Heart left ventricle (tissue), 16 donors: ENCODE measurements at places on chromosomes 16 and 17. TPM values are rescaled to one million over a fixed set of nuclear protein-coding genes. Genes with fewer than 3 reads are reported as not detected.

GRCh38 chr17:60147553-60148223, 2.1 kb upstream of the CA4 start:
- H3K4me1 ChIP-seq, result peaks cover 27% of the 10 kb centered on the region
- DNase-seq, result no peak
- H3K27ac ChIP-seq, result no peak overlapping the region
- no peaks in the 10 kb centered on the region for H3K36me3 ChIP-seq
- H3K4me3 ChIP-seq, result no peak overlapping the region

- H3K4me1 ChIP-seq, result no peaks in the 10 kb centered on the region
- DNase-seq, result no peak
- no peaks in the 10 kb centered on the region for H3K36me3 ChIP-seq
- no peaks in the 10 kb centered on the region for H3K27me3 ChIP-seq
These were observed 118.3 kb downstream of the PARN start for GRCh38 chr16:14511800-14512135.

DNA sequence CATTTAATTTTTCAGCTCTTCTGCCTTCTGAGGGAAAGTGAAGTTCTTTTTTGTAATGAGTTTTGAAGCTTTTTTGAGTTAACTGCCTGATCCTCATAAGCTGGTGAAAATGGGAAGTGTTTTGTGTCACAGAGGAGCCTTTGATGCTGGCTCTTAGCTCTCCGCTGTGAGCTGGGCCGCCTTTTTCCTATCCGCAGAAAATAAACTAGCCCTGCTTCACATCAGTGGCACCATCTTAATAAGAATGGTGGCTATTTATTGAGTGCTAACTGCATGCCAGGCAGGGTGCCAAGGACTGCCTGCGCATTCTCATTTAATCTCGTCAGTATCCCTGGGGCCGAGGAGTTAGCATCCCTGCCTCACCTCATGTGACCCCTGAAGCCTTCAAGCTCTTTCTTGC, 309.0 kb downstream of the CPPED1 start:
- H3K27ac ChIP-seq, result no peak overlapping the region
- no peak overlapping the region for H3K4me3 ChIP-seq
- no peaks in the 10 kb centered on the region for H3K36me3 ChIP-seq
- H3K27me3 ChIP-seq, result no peaks in the 10 kb centered on the region

DNA sequence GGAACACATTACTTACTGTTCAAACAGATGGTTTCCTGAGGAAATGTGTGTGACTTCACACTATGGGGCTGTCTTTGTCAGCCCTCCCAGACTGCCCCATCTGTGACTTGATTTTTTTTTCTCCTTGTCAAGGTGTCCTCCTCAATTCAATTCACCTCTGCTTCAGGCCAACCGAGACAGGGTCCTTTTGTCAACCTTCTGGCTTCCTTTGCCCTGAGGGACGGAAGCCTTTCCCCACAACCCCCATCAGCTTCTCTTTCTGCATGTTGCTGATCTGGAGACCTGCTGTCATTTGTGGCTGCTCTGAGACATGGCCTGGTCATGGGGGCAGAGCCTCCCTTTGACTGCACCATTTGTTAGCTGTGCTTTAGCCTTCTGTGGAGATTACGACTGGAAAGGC, 21.3 kb upstream of the RGS9 start:
- H3K27me3 ChIP-seq, result no peaks in the 10 kb centered on the region
- no peaks in the 10 kb centered on the region for H3K4me1 ChIP-seq
- H3K27ac ChIP-seq, result no peak overlapping the region
- no peak for DNase-seq
- H3K36me3 ChIP-seq, result no peaks in the 10 kb centered on the region

GRCh38 chr16:56350491-56351405, 74.6 kb downstream of the AMFR start:
- no peaks in the 10 kb centered on the region for H3K27me3 ChIP-seq
- no peak overlapping the region for H3K4me3 ChIP-seq
- H3K4me1 ChIP-seq, result peaks cover 2% of the 10 kb centered on the region
- H3K36me3 ChIP-seq, result no peaks in the 10 kb centered on the region
- DNase-seq, result no peak

- H3K27me3 ChIP-seq, result peaks cover 3% of the 10 kb centered on the region
- H3K4me3 ChIP-seq, result no peak overlapping the region
- no peaks in the 10 kb centered on the region for H3K36me3 ChIP-seq
These were observed 24.1 kb upstream of the SCNN1B start for GRCh38 chr16:23278031-23278430.

The KRT24 gene
- not detected for polyA plus RNA-seq

The DNAAF1 gene
- polyA plus RNA-seq, result 0.38 TPM

DNA sequence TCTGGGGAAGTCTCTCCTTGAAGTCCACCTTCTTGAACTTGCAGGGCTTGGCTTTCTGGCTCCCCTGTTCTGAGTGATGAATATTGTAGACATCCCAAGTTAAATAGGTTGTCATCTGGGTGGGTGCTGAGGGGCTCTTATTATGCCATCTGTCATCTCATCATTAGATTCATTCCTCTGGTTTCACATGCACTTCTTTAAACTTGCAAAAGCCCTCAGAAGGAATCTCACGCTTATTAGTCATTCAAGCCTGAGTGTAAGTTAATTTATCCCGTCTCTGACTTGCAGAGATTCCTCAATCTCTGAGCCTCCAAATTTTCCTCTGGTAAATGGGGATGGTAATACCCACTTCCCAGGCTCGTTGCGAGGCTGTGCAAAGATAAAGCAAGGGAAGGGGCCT, 5.7 kb downstream of the MGAT5B start:
- no peak overlapping the region for H3K27ac ChIP-seq
- H3K4me3 ChIP-seq, result no peak overlapping the region
- peaks cover 9% of the 10 kb centered on the region for H3K4me1 ChIP-seq

GRCh38 chr17:9230861-9231260, 209.6 kb downstream of the NTN1 start:
- no peaks in the 10 kb centered on the region for H3K36me3 ChIP-seq
- no peak overlapping the region for H3K4me3 ChIP-seq
- no peak overlapping the region for H3K27ac ChIP-seq

GRCh38 chr16:51267681-51268080, 116.6 kb upstream of the SALL1 start:
- no peak for DNase-seq

DNA sequence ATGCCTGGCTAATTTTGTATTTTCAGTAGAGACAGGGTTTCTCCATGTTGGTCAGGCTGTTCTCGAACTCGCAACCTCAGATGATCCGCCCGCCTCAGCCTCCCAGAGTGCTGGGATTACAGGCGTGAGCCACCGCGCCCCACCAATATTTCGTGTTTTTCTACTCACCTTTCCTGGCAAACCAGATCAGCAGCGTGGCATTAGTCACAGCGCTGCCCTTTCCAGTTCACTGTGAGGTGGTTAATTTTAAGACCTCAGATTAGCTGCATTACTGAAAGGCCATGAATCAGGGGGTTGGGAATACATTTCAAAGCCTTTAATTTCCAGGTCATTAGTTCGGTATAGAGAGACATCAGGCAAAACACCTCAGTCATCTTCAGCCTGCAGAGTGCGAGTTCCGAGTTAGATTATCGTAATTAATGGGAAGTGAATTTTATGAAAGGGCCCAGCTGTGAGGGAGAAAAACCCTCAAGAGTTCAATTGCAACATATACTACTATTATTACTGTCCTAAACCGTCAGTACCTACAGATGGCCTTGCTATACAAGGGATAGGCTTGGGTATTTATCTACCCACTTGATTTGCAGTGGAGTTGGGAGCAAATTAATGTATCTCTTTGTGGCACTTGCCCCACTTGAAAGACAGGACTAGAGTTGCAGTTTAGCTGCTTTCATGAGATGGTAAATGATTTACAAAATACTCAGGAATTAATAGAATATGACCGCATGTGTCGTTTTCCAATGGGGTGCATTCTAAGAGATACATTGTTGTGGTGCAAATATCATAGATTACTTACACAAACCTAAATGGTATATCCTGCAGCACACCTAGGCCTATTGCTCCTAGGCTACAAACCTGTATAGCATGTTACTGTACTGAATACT, 2.1 kb upstream of the USP32 start:
- no peak overlapping the region for H3K27ac ChIP-seq
- no peak for DNase-seq
- no peak overlapping the region for H3K4me3 ChIP-seq
- no peaks in the 10 kb centered on the region for H3K27me3 ChIP-seq
- H3K4me1 ChIP-seq, result peaks cover 4% of the 10 kb centered on the region

DNA sequence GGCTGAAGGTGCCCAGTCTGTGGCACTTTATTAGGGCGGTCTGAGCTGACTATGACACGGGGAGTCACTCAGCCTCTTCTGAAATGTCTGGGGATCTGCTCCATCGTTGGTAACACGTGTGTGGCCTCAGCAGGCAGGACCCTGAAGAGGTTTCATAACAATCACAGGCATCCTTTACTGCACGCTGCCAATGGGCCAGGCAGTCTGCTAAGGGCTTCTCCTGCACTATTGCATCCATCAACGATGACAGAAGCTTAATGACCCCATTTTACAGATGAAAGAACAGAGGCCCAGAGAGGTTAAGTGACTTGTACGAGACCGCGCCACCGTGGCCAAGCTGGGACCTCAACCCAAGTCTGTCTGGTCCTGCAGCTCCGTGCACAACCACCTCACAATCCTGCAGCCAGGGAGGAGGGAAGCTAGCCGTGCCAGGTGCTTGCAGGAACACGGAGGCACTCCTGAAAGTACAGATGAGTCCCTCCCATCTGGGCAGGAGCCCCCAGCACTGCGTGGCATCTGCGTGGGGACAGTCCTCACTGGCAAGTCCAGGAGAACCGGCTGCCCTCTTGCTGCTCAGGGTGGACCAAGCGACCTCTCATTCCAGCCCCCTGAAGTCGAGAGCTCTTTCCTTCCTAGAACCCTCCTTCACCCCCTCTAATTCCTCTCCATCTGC, 40.0 kb downstream of the RPH3AL start:
- H3K4me3 ChIP-seq, result no peak overlapping the region
- no peaks in the 10 kb centered on the region for H3K36me3 ChIP-seq
- H3K27ac ChIP-seq, result no peak overlapping the region
- H3K4me1 ChIP-seq, result no peaks in the 10 kb centered on the region
- no peaks in the 10 kb centered on the region for H3K27me3 ChIP-seq
- DNase-seq, result peak; percentile 43

The MRC2 gene
- 15.0 TPM for polyA plus RNA-seq
